ENCODE measurements at places on chromosomes 6 and 20.
A peak's percentile ranks its signal among the peaks of the same experiment; 100 is the strongest.

DNA sequence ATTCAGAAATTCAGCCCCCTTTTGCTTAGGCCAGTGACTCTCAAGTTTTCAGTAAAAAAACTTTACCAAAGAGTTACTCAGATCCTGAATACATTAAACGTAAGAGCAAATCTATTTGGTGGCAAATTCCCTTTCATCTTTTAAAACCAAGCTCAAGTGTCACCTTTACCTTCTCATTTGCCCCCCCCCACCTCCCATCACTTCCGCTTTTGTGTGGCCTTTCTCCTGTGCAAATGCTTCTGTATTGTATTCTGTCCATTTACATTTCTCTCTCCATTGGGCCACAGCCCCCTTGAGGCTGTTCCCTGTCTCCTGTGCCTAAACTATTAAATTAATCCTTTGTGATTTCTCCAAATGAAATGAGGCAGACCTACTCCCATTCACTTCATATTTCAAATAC, 1.9 kb downstream of the NOL7 start:
- DNase-seq = no peak

GRCh38 chr20:11186301-11187008, 512.7 kb upstream of the JAG1 start:
- DNase-seq = no peak

- DNase-seq = peak; percentile 24
These were observed 39.8 kb upstream of the TAGAP start for GRCh38 chr6:159084493-159085091.

DNA sequence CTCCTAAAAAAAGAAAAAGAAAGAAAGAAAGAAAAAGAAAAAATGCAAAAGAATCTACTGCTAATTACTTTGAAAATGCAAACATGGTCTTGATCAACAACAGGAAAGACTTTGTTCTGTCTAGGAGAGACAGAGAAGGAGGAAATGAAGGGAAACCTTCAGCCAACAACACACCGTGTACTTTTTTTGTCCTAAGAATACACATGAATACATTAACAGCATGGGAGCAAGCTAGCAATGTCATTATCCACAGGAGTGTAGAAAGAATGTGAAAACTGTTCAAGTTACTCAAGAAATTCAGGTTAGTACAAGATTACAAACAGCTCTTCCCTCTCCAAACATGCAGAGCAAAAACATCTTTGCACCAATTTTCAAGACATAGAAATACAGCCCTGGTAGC, 326.3 kb downstream of the UBE3D start:
- no peak for DNase-seq

GRCh38 chr6:920512-920911, 227.6 kb upstream of the EXOC2 start:
- no peak for DNase-seq

GRCh38 chr20:49938173-49939163, 2.3 kb downstream of the RNF114 start:
- DNase-seq = no peak

DNA sequence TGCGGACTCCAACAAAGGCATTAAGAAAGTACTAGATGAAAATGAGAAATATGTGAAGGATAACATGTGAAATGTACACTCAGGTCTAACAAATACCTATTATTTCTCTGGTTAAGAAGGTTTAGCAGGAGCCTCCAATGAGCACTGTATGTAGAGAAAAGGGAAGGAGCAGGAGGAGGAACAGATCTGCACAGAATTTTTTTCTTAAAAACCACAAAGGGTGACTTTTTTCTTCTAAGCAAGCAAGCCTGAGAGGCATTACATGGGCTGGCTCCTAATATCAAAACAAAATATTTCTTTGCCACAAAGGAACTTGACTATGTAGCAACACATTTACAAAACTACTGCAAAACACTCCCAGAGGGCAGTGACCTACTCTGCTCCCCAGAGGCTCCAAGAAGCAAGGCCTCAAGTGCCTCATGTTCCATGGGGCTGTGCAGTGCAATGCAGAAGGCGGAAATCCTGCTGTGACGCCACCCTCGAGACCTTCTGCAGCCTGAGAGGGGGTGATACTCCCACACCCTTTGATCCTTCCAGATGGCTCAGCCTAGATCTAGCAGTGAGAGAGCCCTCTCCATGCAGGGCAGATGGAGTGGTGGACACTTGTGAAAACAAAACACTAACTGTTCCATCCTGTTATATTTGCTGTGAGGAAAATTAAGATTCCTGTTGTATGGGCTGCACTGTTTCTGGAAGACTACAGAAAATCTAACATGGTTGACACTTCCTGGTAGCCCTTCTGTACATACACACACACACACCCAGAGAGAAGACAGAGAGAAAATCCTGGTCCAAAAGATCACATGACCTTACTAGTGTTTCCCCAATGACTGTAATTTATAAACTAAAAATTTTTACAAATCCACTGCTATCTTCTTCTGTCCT, 36.0 kb upstream of the SMIM29 start:
- peak; percentile 67 for DNase-seq

- DNase-seq = no peak
These were observed 104.9 kb downstream of the DACT2 start for GRCh38 chr6:168214586-168215104.

GRCh38 chr6:131353106-131353505, 217.8 kb downstream of the AKAP7 start:
- no peak for DNase-seq

DNA sequence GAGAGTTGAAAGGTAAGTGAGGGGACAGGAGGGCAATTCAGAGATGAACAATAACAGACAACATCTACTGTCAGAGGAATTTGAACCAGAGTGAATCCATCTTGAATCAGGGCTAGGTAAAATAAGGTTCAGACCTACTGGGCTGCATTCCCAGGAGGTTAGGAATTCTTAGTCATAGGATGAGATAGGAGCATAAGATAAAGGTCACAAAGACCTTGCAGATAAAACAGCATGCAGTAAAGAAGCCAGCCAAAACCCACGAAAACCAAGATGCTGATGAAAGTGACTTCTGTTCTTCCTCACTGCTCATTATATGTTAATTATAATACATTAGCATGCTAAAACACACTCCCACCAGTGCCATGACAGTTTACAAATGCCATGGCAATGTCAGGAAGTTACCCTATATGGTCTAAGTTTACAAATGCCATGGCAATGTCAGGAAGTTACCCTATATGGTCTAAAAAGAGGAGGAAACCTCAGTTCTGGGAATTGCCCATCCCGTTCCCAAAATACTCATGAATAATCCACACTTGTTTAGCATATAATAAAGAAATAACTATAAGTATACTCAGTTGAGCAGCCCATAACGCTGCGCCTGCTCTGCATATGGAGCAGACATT, 248.5 kb downstream of the HAO1 start:
- no peak for DNase-seq

DNA sequence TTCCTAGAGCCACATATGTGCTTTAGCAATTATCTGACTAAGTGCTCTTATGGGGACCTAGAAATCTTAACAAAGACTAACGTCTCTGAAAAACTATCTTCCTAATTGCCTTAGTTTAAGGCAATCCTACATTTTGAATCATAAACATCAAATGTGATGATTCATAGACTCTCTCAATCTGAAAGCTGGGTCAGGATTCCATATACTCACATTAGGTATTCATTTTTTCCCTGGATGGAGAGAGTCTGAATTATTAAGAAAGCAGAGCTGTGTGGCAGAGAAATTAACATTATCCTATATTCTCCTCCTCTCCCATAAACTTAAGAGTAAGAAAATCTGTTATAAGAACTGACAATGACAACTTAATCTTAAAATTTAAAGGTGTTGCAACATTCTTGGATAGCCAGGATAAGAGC, 1.6 kb upstream of the PRL start:
- DNase-seq = no peak

- no peak for DNase-seq
These were observed 36.9 kb downstream of the BMP6 start for GRCh38 chr6:7762760-7763159.

DNA sequence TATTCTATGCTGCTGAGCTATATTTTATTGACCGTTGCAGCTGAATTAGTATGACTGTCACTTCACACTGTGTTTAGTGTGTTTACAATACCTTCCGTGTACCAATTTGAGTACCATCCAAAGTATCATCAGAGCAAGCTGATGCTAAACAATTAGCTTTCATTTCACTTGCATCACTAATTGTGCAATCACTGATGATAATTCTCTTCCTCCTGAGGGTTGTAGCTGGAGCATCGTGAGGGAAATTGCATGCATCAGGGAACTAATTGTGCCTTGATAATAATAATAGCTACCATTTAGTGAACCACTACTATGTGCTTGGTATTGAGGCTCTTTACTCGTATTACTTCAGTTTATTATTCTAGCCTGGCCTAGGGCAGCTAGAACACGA, 384.8 kb upstream of the SOX4 start:
- DNase-seq = no peak

- DNase-seq = no peak
These were observed 41.7 kb upstream of the REV3L start for GRCh38 chr6:111524735-111525134.

DNA sequence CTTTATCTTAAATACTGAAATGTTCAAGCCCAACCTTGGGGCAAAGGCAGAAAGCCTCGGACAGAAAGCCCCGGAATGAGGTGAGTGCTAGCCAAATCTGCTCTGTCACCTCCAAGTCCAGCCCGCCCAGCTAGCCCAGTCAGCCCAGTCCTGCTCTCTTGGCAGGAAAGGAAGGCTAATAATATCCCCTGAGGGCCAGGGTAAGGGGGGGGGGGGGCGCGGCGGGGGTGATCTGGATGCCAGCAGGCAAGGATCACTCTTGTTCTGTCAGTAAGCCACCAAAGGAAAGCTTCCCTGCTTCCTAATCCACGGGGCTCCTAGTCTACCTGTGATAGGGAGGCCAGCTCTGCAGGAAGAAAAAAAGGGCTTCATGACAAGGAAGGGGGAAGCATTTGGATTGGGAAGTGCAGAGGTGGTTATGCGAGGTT, 1.1 kb downstream of the NDRG3 start:
- no peak for DNase-seq

DNA sequence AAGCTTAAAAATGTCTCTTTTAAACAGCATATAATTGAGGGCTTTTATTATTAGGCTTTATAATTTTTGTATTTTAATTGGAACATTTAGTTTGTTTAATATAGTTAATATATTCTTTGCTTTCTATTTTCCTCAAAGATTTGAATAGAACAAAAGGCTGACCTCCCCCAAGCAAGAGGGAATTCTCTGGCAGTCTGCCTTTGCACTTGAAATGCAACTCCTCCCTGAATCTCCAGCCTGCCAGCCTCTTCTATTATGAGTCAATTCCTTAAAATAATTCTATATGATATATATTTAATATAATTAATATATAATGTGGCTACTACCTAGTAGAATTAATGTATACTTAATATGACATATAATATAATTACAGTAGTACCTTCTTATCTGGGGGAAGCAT, 69.2 kb downstream of the PTPRA start:
- no peak for DNase-seq

DNA sequence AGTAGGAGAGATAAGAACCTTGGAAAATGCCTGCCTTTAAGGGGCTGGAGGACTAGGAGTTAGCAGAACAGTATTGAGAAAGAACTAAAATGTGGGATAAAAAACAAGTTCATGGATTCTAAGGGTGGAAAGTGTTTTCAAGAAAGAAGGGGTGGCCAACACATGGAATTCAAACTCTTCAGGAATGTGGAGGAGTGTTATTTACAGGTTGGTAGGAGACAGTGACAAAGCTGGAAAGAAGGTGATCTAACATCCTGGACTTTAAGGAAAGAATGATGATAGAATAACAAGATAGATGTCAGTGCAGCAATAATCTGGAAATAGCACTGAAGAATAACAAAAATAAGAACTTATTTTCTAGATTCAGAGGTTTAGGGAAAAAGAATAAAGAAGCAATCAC, 54.0 kb upstream of the TNFRSF21 start:
- DNase-seq = no peak

- DNase-seq = no peak
These were observed 135.6 kb downstream of the SLC24A3 start for GRCh38 chr20:19347943-19348456.

DNA sequence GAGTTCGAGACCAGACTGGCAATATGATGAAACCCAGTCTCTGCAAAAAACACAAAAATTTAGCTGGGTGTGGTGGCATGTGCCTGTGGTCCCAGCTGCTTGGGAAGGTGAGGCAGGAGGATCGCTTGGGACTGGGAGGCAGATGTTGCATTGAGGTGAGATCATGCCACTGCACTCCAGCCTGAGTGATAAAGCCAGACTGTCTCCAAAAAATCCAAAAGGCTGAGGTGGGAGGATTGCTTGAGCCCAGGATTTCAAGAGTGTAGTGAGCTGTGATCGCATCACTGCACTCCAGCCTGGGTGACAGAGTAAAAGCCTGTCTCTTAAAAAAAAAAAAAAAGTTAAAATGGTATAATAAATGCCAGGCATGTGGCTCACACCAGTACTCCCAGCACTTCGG, 1.3 kb upstream of the PTCRA start:
- DNase-seq = no peak

DNA sequence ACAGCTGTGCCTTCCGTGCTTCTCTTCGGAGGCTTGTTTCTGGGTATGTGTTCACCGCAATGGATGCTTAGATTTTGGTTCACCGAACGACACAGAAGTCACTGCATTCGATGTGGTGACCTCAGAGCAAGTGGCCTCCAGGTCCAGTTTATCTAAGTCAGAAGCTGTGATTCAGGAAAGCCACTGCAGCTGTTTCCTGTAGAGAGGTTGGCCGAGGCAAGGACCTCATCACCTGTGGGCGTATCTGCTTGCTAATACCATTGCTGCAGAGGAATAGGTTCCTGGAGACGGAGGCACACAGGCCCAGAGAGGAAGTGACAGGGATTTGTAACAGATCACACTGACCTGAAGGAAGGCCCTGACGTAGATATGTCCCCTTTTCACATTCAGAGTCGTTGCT, 82.7 kb downstream of the FARS2 start:
- no peak for DNase-seq

DNA sequence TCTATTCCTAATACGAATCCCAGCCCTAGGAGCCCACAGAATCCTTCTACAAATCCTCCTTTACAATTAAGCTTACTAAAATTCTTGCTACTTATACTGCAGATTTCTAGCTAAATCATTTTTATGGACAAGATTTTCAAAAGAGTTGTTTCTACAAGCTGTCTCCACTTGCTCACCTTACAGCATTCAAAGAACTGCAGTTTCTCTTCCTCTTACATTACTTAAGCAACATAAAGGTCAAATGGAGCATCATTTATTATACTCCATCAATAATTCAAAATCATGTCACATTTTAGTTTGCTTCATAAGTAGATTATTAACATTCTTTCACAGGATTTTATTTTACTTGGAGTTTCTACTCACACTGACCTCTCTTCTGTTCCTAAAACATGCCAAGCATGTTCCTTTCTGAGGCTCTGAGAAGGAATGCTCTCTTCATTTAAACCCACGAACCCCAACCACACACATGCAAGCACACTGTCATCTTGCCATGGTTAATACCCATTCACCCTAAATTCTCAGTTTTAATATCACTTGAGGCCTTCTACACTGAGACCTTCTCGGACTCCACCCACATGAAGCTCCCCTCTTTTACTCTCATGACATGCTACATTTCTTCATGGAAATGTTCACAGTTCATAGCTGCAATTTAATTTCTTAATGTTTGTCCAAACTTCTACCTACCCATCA, 388.2 kb downstream of the TBC1D32 start:
- no peak for DNase-seq

DNA sequence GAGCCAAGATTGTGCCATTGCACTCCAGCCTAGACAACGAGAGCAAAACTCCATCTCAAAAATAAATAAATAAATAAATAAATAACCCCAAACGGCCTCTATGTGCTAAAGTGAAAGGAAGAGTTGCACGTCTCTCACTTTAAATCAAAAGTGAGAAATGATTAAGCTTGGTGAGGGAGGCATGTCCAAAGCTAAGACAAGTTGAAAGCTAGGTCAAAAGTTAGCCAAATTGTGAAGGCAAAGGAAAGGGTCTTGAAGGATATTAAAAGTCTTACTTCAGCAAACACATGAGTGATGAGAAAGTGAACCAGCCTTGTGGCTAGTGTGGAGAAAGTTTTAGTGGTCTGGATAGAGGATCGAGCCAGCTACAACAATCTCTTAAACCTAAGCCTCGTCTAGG, 14.3 kb downstream of the ZBP1 start:
- DNase-seq = no peak
